ENCODE measurements at places on chromosomes 13 and 19.

- no peak for DNase-seq
Measured at GRCh38 chr19:44726465-44726864, 22.0 kb upstream of the BCL3 start.

GRCh38 chr19:33906578-33907335, 110.1 kb downstream of the KCTD15 start:
- no peak for DNase-seq

GRCh38 chr19:35204799-35205732, 23.5 kb downstream of the FAM187B start:
- DNase-seq = peak; percentile 50

DNA sequence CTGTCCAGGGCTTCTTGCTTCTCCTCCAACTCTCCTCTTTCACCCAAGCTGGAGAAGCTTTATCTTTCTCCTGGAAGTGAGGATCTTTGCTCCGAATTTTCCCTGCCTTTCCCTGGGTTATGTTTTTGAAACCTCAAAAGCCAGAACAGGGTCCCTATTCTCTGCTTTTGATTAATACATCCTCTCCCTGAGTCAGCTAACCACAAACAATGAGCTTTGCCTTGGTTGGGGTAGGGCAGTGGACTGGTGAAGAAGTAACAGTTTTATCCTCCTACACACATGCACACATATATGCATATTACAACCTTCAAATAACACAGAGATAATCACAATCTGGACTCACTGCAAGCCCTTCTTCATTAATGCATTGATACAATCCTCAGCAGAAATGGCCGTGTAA, 44.6 kb downstream of the DLEU7 start:
- no peak for DNase-seq

- no peak for DNase-seq
Measured at GRCh38 chr13:75633285-75633684, 2.8 kb upstream of the LMO7 start.

DNA sequence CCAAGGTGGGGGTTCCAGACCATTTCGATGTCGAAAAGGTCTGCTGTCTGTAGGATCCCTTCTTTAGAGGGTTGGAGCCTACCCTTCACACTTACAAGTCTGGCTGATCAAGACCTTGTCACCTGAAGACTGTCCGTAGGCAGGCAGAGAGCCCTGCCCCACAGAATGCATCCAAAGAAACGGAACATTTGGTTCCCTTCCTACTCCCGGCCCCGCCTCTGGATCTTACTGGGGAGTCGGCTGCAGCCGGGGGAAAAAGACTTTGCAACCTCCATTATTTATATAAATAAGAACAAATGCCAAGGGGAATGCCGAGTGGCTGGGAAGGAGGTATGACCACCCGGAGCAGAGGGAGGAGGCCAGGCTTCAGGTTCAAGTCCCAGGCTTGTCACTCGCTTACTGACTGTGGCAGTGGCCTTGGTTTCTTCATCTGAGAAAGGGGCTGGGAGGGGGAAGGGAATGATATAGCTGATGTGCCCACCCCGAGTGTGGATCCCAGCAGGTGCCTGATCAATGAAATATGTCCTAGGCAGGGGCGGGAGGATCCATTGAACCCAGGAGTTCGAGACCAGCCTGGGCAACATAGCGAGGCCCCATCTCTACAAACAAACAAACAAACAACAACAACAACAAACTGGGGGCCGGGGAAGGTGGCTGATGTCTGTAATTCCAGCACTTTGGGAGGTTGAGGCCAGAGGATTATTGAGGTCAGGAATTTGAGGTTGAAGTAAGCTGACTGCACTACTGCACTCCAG, 48.7 kb downstream of the RFX2 start:
- no peak for DNase-seq

GRCh38 chr19:4870025-4870700, 2.7 kb upstream of the PLIN3 start:
- DNase-seq = no peak

- DNase-seq = no peak
Measured at GRCh38 chr13:22243469-22244163, 572.7 kb downstream of the FGF9 start.

DNA sequence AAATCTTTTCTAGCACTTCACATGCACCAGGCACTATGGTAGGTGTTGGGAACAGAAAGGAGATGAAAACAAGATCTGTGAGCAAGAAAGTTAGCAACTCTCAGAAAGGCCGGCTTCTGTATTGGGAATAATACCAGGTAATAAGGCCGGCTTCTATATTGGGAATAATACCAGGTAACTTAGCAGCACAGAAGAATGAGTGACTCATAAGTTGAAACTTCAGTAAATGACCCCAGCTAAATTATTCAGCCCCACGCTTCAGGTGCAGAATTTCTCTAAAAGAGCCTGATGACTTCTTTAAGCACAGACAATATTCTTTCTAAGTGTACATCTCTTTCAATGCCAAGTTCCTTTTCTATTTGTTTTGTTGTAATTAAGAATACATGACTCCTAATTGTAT, 151.3 kb downstream of the MYO16 start:
- no peak for DNase-seq

GRCh38 chr19:48918071-48918470, 15.4 kb upstream of the DHDH start:
- no peak for DNase-seq

- no peak for DNase-seq
Measured at GRCh38 chr13:62696490-62696889, 1280.8 kb upstream of the PCDH20 start.

DNA sequence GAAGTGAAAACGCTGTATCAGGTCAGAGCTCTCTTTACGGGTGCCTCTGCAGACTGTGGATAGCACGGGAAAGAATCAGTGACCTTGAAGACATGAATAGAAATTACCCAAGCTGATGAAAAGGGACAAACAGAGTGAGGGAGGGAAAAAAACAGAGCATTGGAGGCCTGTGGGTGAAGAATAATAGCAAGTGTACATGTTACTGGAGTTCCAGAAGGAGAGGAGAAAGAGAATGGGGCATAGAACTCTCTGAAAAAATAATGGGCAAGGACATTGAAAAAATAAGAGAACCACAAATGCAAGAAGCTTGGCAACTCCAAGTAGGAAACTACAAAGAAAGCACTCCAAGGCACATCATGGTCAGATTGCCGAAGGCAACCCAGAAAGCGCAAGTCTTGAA, 86.3 kb downstream of the SPACA7 start:
- no peak for DNase-seq

DNA sequence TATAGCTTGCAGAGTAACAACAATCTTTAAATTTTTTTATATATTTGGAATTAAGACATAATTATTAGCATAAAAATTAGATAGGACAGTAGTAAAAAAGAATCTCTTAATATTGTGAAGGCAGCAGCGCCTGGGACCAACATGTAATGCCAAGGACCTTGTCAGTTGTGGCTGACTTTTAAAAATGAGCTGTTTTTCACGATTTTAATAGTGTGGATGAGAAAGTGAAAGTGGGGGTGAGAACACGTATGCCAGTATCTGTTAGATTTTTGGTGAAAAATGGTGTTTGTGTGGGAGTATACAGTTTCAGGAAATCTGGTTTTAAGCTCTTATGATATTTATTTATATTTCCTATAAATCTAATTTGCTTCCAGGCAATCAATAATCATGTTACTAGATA, 125.2 kb downstream of the LMO7 start:
- no peak for DNase-seq
